ENCODE measurements at places on chromosomes 1 and 21. TPM values are rescaled to one million over a fixed set of nuclear protein-coding genes. Genes with fewer than 3 reads are reported as not detected.

DNA sequence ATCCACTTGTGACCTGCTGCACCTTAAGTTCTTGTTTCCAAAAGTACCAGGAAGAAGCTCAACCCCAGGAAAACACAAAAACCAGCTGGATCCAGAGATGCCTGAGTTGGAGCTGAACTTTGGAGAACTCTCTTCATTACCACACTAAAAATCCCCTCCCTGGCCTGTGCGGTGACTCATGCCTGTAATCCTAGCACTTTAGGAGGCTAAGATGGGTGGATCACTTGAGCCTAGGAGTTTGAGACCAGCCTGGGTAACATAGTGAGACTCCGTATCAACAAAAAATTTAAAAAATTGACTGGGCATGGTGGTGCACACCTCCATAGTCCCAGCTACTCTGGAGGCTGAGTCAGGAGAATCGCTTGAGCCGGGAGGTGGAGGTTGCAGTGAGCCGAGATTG, 6.2 kb downstream of the MAP1LC3C start:
- DNase-seq: peak; percentile 28

GRCh38 chr1:17016317-17016661, 4.6 kb upstream of the ATP13A2 start:
- DNase-seq: no peak

GRCh38 chr1:17564458-17565393, 25.2 kb downstream of the ARHGEF10L start:
- DNase-seq: no peak

DNA sequence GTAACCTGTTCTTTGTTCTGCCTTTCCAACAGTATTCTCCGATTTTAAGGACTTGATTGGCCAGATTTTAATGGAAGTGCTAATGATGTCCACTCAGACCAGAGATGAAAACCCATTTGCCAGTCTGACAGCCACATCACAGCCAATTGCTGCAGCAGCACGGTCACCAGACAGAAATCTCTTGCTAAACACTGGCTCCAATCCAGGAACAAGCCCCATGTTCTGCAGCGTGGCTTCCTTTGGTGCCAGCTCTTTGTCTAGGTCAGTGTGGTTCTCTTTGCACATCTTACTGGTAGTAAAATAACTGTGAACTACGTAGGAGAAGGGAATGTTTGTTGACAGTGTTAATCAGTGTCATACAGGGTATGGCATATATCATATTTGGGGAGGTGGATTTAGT, 72.7 kb downstream of the UBE4B start:
- DNase-seq: peak; percentile 21

DNA sequence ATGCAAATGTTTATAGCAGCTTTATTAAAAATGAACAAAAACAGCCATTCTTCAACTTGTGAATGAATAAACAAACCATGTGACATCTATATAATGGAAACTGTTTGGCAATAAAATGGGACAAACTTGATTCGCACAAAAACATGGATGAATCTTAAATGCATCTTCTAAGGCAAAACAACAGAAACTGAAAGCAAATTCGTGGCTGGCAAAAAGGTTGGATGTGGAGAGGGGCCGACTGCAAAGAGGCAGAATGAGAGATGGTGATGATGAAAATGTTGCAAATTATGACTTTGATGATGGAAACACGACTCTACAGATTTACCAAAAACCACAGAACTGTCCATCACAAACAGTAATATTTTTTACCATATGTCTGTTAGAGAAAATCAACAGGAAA, 327.0 kb upstream of the NR5A2 start:
- no peak for DNase-seq

DNA sequence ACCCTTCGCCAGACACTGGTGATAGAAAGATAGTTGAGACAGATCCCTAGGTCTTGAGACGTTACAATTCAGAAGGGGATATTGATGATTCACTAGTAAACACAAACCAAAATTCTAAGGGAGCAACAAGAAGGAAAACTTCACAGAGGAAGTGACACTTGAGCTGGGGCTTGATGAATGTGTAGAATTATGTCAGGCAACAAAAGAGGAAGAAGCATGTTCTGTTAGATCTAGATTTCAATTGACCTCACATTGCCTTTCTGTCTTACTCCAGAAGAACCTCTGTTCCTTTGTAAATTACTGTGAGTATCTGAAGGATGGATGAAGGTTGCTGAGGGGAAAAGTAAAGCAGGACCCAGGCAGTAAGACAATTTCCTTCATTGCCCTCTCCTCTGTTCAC, 328.2 kb downstream of the KCTD3 start:
- DNase-seq: no peak

GRCh38 chr1:213388199-213388598, 337.2 kb downstream of the RPS6KC1 start:
- no peak for DNase-seq

DNA sequence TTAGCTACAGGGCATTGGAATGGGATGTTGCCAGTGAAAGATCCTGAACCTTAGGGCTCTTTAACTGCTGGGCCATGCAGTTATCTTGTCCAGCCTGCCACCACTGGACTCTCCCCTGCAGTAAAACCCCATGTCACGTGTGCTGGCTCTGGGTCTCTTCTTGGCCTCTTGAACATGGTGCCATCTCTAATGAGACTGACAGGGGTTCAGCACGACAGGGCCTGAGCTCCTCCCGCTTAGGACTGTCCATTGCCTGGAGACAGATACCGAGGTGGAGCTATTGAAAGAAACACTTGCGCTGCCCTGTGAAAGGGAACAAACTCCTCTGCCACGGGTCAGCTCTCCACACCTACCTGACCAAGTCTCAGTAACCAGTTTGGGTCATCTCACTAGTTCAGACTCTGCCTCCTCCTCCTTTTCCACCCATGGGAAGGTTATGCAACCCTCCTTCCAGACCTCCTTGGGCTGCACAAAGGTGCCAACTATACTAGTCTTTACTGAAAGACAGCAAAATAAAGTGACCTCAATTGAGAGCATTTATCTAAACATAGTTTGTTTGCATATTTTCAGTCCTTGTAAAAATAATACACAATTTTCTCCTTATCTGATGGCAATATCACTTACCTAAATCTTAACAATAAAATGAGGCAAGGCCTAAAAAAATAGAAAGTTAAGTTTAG, 66.0 kb downstream of the GNG12 start:
- DNase-seq: no peak

- no peak for DNase-seq
These were observed 8.7 kb upstream of the BARHL2 start for GRCh38 chr1:90725657-90726424.

The MTF1 gene
- 13.3 TPM for total RNA-seq

The VTCN1 gene
- 0.22 TPM for total RNA-seq

Measured in psoas muscle (tissue), 8 donors.